ENCODE measurements at places on chromosomes 2 and 18.

DNA sequence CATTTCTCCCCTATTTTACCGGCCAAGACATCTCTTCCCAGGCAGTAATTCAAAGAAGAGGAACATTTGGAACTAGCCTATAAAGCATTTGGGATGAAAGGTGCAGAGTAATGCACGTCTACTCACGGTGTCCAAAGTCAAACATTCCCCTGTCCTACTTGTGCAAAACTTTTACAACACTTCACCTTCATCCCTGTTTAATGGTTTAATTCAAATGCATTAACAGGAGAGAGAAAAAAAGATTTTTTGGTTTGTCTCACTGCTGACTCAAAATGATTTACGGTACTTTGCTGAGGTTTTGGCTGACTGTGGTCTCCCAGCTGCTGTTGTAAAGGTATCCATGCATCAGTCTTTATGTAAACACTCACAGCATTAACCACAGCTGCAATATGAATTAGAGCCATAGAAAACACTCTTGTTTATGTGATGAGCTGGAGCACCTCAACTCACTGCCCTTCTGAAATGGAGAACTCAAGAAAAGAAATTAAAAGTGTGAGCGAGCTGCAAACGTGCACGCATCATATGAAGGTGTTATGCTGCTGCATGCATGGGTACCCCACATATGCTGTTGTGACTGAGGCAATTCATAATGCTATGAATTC is 220.5 kb downstream of the PIEZO2 start:
- peak; percentile 48 for DNase-seq

DNA sequence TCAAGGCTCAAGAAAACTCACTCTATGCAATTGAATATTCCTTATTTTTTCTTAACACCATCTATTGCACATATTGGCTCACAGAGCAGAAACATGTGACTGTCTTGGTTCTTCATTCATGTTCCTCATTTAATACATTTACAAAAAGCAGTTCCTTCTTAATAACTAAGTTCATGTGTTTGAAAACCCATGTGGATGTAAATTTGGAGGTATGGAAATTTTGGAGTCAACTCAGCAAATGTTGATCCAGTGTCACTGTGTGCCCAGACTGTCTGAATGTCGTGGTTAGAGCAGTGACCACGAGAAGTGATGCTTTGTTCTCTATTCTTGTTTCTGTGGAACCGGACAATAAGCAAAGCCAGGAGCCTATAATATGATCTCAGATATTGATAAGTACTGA is 299.1 kb downstream of the SETBP1 start:
- no peak for DNase-seq

DNA sequence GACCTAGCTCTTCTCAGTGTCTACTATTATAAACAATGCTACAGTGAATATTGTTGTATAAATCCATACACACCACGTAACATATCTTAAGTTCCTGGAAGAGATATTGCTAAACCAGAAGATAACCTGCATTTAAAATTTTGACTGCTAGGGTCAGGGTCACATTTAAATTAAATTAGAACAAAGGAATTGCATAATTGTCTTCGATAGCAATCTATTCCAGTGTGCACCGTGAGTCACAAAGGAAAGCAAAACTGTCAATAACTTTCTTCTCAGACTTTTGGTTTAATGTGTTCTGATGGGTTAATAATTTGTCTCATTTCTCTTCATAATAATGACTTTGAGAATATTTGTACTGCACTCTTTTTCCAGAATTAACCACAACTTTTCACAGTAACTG is 4.2 kb downstream of the GEN1 start:
- DNase-seq, result no peak

- DNase-seq, result no peak
These were observed 13.5 kb upstream of the CALCRL start for GRCh38 chr2:187461294-187462261.

DNA sequence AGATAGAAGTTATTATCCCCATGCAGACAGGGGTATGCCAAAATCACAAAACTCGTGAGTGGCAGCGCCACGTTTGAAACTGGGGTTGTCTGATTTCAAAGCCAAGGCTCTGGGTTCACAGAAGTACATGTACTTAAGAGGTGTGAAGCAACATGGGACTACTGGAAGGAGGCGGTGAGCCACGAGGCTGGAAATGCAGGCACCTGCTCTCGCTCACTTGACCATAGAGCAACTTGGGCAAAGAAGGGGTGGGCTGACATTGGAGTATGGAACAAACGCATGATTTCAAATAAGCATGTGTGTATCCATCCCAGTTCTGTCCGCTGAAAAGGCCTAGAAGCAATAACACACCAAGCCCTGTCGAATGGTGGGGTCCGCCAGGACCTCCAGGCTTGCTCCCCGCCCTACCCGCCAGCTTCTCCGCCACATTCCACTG is 593 bp upstream of the ACTR2 start:
- DNase-seq, result no peak

GRCh38 chr18:76382275-76382674 is 112.8 kb downstream of the ZNF516 start:
- no peak for DNase-seq

- no peak for DNase-seq
These were observed 1079.5 kb upstream of the CELF4 start for GRCh38 chr18:38644875-38645641.

DNA sequence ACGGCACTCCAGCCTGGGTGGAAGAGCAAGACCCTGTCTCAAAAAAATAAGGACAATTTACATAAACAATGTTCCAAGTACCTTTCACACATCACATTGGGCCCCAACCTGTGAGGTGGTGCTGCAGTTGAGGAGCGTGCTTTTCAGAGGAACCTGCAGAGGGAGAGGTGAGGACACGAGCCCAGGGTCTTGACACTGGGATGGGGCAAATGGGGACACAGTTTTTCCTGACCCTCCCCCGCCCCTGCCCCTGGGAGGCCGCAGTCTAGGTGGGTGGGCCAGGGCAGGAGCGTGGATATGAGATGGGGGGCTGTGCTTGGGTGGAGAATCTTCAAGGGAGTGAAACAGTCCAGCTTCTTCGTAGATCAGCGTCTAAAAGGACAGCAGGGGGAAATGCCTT is 112.9 kb downstream of the SEPTIN10 start:
- no peak for DNase-seq

GRCh38 chr2:162123806-162124758 is 28.0 kb downstream of the GCG start:
- DNase-seq, result peak; percentile 57

DNA sequence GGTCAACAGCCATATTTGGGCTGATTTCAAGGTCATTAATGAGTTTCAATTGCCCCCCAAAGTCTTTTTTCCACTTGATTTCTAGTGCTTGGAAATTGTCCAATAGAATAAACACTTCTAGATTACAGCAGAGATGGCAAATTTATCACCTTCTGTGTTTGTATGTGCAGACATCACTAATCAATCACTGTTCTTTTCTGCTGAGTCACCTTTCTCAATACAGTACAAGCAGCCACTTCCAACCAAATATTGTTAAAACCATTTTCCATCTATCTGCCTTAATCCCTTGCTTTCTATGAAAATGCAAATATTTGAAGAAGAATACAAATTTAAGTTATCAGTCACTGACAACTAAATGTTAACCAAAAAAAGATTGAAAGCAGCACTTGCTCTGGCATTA is 40.2 kb upstream of the ZNF521 start:
- no peak for DNase-seq

GRCh38 chr18:9410515-9410914 is 64.8 kb upstream of the RALBP1 start:
- DNase-seq, result no peak

DNA sequence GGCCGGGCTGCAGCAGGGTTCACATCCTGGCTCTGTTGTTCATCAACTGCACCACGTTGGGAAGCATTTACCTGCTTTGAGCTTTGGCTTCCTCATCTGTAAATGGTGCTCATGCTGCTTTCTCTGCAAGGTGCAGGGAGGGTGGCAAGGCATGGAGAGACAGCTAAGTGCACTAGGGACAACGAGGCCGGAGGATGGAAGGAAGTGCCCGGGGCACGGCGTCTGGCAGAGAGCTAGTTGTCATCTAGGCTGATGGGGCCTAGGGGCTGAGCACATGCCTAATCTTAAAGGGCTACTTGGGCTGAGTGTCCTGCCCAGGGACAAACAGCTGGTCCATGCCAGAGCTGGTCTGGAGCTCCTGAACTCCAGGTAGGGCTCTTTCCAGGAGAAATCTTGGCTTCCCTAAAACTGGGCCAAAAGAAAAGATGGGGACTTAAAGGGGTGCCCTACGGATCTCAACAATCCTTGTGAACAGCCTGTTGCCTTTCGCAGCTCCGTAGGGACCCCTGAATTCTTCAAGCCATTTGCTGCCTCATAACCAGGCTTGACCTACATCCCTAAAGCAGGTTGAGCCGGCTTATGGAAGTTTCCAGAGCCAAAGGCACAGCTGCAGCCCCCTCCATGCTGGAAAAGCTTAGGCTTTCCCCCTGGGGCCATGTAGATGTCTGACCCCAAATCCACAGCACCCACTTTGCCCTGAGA is 130.8 kb downstream of the SMAD7 start:
- no peak for DNase-seq

GRCh38 chr18:1751249-1751648 is 820.1 kb downstream of the METTL4 start:
- no peak for DNase-seq

DNA sequence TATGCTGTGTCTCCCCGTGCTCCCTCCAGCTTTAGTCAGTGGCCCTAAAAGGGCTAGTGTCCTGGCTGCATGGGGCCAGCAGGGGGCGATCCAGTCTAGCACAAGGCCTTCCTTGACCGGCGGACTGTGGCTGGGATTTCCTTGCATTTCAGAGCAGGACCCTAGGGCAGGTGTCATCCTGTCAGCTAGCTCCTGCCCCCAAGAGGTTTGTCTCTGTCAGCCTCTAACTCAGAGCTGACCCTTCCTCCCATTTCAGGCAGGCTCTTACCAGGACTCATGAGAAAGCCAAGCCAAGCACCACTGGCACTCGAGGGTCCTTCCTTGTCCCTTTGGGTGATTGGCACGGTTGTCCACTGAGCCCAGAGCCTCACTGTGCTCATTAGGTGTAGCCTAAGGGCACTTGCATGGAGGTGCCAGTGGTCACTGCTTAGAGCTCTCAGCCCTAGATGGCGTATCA is 140.3 kb downstream of the RPIA start:
- no peak for DNase-seq

GRCh38 chr2:43531251-43531650 is 64.6 kb downstream of the THADA start:
- DNase-seq, result no peak

GRCh38 chr2:217223222-217223930 is 363.5 kb upstream of the TNP1 start:
- peak; percentile 85 for DNase-seq

GRCh38 chr2:134183679-134184078 is 70.2 kb upstream of the MGAT5 start:
- no peak for DNase-seq

DNA sequence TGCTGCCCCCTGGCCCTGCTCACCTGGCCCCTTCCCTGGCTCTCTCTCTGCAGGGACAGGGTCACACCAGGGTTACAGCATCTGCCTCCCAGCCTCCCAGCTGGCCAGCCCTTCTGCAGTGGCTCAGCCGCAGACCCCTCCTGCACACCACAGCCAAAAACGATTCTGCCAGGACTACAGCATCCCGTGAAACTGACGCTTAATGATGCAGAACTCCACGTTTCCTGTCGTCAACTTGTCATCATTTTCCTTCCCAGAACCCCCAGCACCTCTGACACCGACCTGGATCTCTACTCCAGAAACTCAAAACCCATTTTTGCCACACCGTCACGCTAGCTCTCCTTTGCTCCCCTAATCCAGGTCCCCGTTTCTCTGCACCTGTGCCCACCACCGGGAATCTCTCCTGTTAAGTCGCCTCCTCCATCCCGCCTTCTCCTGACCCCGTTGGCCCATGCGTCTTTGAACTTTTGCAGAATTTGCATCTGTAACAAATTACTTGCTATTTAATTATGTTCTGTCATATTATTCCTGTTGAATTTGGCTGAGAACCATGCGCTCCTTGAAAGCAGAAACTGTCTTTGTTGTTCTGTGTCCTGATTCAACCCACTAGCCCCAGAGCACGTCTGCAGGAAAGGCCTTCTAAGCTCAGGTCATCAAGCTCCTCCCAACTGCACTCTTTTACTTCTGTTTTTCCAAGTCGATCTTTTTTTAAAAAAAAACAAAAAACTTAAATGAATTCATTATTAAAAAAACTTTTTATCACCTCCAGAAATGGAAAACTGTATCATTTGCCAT is 173.2 kb upstream of the COPS8 start:
- DNase-seq, result no peak

DNA sequence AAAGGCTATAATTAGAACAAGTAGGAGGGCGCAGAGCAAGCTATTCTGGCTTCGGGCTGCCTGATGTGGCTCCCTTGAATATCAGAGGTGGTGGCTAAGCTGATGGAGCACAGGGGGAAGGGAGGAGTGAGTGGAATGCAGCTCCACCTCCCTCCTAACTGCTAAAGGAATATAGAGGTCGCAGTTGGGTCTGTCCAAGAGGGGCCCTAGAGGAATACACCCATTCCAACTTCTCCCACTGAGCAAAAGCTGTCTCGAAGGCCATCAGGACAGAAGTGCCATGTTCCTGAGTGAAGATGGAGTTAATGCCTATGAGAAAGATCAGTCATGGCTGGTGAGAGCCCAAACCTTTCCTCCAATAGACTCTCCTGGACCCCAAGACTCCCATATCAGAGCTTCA is 32.8 kb upstream of the MARCO start:
- DNase-seq, result no peak

DNA sequence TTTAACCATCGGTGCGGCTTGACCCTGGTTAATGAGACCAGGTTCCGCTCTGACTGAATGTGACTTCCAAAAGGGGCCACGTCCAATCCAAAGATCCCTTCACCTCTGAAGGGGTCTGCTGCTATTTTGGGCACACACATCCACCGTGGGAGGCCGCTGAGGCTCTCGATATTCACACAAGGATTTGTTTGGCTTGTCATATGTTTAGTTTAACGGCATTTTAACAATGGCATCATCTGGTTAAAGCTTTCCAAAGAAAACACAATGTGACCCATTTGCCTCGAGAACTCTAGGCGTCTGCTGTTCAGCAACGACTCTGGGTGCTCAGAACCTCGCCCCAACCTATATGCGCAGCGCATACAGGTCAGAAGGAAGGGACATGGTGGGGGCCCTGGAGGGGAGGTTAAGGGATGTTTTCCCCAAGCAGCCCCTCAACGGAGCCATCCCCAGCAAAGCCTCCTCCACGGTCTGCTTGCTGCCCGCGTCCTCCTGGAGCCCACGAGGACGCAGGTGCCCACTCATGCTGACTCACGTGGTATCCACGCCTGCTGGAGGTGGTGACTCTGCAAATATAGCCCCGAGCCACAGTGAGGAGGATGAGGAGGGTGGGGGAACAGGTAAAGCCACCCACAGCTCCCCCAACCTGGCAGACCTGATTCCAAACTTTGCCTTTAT is 260.3 kb downstream of the HDAC4 start:
- DNase-seq, result no peak

Measured in HFFc6 (cell line).